ENCODE measurements at places on chromosomes 3 and 15. TPM values are rescaled to one million over a fixed set of nuclear protein-coding genes. Genes with fewer than 3 reads are reported as not detected.
A peak's percentile ranks its signal among the peaks of the same experiment; 100 is the strongest.

DNA sequence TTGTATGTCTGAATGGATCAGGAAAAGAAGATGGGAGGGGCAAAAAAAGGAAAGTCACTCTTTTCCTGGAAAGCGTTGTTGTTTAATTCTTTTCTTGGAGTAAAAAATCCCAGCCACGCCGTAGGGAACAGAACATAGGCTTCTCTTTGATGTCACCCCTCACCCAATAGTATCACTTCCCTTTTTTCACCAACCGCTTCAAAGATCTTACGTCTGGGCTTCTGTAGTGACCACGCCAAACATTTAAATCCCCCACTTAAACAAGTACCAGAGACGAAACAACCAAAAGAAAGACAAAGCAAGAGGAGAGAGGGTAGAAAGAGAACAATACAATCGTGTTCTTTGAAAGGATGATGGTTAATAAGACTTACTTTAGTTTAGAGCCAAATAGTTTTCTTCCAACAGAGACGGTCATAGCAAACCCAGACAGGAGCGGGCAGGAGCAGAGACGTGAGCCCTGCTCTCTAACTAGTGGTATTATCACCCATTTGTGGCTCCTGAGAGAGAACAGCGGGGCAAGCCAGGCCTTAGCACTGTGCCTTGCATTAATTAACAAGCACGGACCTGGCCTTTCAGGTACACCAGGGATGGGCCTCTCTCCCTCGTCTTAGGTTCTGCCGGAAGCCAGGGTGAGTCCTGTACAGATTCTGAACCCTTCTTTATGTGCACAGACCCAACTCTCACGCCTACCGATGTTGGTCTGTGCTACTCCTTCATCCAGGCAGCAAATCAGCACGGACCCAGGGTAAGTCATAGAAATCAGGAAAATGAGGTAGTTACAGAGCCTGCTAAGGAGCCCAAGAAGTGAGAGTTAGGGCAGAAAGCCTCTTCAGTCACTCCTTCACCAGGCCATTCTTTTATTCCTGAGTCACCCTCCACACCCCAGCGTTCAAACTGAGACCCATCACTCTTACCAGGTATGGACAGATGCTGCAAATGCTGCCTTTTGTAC lies 28.2 kb upstream of the BCL6 start:
- peaks cover 17% of the 10 kb centered on the region for H3K4me1 ChIP-seq
- H3K27me3 ChIP-seq: no peaks in the 10 kb centered on the region
- H3K4me3 ChIP-seq: no peak overlapping the region

DNA sequence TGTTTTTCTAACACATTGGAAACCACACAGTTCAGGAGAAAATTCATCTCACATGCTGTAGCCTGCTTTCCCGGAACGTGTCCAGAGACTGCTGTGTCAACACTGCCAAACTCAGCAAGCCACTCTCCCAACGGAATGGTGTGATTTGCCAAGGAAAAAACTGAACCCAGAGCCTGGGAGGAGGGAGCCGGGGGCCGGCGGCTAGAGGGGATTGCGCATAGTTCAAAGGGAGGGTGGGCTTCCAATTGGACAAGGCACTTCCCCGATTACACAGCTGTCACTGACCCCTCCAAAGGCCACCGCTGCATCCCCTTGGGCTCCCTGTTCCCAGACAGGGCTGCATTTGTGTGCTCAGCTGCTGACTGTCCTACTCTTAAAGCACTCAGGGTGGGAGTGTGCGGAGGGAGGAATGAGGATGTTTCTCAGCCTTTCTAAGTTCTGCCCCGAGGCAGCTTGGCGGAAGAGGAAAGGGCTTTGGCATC lies 256.2 kb downstream of the ZNF621 start:
- peaks cover 23% of the 10 kb centered on the region for H3K4me1 ChIP-seq
- DNase-seq: no peak
- no peaks in the 10 kb centered on the region for H3K27me3 ChIP-seq
- H3K4me3 ChIP-seq: peak overlapping the region; percentile 22

DNA sequence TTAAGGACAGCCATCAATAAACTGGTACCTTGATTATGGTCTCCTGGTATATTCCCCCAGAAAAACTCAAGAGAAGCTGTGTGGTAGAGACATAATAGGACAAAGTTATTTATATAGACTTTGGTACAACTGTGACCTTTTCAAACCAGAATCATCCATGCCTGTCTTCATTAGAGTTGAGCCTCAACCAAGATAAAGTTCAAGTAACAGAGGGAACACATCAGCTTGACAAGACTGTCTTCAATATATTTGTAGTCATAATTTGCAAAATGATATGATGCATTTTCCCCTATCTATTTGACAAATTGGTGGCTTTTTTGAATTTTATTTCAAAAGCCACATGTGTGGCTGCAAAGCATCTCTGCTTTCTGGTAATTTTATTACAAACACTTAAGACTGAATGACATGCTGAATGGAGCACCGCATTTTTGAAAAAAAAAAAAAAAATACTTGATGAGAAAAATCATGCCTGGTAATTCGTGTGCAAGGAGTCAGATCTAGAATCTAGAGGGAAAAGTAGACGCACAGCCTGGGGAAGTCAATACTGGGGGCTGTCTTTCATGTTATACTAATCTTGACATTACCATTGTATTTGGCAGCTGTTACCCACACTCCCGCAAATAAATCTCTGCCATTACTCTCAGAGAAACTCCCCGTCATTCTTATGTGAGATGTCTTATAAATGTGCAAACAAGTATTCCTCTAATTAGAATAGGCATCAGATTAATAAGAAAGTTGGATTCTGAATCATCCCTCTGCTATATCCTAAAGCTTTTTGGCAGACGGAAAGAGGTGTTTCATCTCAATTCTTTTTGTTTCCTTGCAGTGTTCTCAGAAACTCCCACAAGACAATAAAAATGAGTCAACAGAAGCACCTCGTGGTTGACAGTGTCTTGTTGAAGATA lies 554.8 kb upstream of the CBLB start:
- H3K4me3 ChIP-seq: no peak overlapping the region
- H3K36me3 ChIP-seq: no peaks in the 10 kb centered on the region
- H3K27me3 ChIP-seq: no peaks in the 10 kb centered on the region

The PCSK6 gene
- total RNA-seq: 12.3 TPM
